ENCODE measurements at places on chromosomes 6 and 20.
A peak's percentile ranks its signal among the peaks of the same experiment; 100 is the strongest.

- no peak for DNase-seq
Measured at GRCh38 chr6:45698046-45698445, 317.6 kb downstream of the CLIC5 start.

DNA sequence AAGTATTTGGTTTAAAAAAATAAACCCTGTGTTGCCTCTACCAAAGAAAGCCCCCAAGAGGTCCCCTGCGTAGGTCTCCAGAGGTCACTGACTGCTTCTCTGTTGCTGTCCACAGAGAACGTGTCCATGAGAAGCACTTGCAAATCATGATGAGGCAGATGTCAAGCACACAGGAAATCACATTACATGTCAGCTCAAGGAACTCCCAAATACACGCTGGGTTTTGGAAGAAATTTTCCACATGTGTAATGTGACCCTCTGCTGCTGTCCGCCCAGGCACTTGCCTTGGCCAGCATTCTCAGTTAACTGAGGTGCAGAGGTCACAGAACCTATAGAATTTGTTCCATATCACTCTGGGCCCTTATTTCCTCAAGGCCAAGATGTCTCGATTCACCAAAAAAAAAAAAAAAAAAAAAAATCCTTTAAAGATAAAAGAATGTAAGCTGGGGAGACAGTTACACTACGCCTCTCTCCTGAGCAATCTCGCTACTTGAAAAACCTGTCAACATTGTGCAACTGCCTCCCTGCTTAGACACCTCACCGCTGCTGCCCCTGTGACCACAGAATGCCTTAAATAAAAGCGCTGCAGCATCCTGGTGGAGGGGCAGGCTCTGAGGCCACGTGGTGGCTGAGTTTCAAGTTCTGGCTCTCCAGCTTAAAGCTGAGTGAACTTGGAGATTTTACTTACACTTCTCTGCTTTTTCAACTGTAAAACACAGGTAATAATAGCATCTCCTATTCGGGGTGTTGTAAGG, 42.3 kb downstream of the SLC22A23 start:
- no peak for DNase-seq

- peak; percentile 74 for DNase-seq
Measured at GRCh38 chr20:4324611-4325243, 309.4 kb upstream of the RNF24 start.

DNA sequence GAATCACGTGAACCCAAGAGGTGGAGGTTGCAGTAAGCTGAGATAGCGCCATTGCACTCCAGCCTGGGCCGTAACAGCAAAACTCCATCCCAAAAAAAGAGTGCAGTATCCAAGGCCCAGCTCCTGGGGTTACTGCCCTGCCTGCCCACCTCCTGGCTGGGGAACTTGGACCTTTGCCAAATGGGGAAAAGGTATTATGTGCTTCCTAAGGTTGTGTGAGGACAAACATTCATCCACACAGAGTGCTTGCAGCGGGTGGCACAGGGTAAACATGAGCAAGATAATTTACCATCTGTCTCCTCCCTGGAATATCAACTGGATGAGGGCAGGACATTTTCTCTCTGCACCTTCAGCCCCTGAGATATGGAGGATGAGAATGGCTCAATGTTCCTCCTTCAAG, 94.9 kb upstream of the POPDC3 start:
- no peak for DNase-seq

DNA sequence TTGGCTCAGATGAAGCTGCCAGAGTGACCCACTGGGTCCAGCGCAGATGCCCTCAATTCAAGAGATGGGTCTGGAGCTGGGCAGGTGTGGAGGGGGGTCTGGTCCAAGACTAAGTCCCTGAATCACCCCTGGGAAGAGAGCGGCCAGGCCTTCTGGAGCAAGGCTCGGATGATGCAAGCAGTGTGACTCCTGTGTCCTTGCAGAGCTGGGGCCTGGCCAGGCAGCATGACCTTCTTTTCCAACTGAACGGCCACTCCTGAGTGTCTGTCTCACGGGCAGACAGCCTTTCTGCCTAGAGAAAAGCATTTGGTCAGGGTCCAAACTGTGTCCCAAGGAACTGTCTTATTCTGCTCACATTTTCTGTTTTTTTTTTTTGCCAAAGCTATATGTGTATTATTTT, 42.6 kb upstream of the FNDC1 start:
- DNase-seq, result no peak

GRCh38 chr6:84392261-84392660, 164.8 kb upstream of the CEP162 start:
- no peak for DNase-seq

GRCh38 chr6:90336388-90336947, 39.8 kb upstream of the BACH2 start:
- no peak for DNase-seq

GRCh38 chr6:160203522-160203921, 55.1 kb downstream of the SLC22A2 start:
- no peak for DNase-seq

GRCh38 chr20:25045343-25045712, 12.6 kb downstream of the ACSS1 start:
- no peak for DNase-seq

DNA sequence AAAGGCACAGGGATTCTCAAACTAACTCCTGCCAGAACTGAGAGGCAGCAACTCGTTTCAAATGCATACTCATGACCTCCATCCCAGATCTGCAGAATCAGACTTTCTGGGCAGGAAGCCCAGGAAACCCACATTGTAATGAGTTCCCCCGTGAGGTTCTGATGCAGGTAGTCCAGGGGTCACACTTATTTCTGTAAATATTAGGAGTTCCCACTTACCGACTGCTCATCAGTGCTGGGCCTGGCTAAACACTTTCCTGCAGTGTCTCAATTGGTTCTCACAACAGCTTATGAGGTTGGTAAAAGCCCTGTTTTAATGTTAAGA, 11.6 kb downstream of the DUSP15 start:
- DNase-seq, result no peak

GRCh38 chr6:134458857-134459657, 141.1 kb upstream of the SGK1 start:
- DNase-seq, result peak; percentile 48

DNA sequence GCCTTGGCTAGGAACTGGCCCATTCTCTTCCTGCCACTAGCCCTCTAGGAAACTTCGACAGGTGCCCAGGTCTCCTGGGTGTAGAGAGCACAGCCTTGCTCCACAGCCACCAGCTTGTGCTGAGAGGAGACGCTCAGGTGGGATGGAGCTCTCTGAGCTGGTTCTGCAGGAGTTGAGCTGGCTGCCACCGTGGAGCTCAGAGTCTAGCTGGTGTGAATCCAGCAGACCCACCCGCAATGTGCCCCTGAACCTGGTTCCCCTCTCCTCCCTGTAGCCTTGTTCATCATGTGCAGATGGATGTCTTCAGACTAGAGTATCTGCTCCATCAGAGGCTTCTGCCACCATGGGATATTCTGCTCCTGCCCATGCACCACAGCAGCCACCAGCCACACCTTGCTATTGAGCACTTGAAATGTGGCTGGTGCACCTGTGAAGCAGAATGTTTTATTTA, 222.5 kb downstream of the SYNDIG1 start:
- DNase-seq, result no peak

DNA sequence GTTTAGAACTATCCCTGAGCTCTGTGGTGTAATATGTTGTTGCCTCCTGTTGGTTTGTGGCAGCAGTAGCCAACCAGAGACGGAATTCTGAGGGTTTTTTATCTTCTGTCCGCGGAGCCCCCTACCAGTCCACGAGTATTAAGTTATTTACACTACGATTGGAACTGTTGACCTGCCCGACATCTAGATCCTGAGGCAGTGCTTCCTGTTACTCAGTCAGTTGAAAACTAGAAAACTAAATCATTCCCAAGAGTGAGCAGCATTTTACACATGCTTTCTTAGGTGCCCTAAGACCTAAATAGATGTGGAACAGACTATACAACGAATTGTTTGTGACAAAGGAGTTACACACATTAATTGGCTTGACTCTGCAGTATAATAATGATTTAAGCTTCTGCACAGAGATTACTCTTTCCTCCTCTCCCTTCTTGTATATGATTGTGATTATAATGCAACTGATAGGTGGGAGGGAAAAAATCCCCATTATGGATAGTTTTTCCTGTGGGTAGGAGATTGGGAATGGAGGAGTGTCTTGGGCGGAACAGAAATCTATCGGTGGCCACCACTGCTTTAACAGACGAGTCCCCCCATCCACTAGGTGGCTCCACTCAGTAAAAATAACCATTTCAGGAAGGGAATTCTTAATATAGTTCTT, 1.7 kb downstream of the LOC128125822 start:
- peak; percentile 78 for DNase-seq

- no peak for DNase-seq
Measured at GRCh38 chr20:23456409-23456808, 3.7 kb upstream of the CST11 start.

DNA sequence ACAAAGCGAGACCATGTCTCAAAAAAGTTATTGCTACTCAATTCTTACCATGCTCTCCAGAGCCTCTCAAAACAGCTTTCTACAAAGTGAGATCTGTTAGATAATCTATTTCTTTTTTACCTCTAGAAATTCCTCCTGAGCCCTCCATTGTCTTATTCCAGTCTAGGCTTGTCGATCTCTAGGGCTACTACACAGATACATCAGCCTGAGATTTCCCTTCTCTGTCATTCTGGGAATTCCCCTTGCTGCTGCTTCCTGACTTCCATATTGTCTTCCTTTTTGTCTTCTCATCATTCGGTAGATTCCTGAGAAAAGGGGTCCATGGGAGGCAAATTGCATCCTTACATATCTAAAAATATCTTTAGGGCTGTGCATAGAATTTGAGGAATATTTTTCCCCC, 75.6 kb upstream of the GNRH2 start:
- DNase-seq, result peak; percentile 40

DNA sequence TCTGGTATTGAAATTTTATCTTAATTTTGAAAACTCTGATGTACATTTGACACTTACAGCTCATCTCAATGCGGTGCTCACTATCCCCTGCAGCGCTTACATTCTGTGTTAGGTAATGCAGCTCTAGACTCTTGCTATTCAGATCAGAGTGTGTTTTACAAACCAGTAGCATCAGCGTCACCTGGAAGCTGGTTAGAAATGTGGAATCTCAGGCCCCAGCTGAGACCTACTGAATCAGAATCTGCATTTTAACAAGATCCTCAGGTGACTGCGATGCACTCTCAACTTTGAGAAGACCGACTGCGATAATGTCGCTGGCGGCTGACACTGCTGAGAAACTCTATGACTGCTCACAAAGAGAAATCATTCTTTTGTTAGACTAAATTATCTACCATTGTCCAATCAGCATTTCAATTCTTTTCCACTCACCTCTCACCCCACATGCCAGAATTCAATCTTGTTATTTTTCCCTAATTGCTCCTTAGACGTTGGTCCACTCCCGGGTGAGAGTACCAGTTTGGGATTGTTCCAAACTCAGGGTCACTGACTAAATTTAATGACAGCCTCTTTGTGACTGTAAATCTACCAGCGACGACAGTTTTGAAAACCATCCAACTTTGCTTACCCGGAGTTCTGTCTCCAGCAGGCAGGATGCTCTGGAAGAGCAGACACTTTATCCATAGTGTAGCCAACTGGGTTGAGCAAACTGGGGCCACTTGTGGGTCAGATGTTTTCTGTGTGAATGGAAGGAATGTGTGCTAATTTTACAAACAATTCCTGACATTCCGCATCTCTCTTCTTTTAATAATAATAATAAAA, 140.1 kb upstream of the BTBD3 start:
- DNase-seq, result no peak

GRCh38 chr6:13303668-13304017, 24.7 kb downstream of the TBC1D7 start:
- DNase-seq, result peak; percentile 86

DNA sequence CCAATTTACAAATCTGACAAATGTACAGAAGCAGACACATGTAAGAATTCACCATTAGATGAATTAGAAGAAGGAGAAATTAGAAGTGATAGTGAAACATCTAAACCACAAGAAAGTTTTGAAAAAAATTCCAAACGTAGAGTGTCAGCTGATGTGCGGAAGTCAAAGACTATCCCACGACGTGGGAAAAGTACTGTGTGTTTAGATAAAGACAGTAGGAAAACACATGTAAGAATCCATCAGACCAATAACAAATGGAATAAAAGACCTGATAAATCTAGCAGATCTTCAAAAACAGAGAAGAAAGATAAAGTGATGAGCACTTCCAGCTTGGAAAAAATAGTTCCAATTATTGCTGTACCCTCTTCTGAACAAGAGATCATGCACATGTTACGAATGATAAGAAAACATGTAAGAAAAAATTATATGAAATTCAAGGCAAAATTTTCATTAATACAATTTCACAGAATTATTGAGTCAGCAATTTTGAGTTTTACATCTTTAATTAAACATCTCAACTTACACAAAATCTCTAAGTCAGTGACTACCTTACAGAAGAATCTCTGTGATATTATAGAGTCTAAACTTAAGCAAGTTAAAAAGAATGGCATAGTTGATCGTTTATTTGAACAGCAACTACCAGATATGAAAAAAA, 28.1 kb upstream of the GJA10 start:
- DNase-seq, result no peak

GRCh38 chr20:20130399-20130798, 78.1 kb downstream of the CFAP61 start:
- peak; percentile 40 for DNase-seq

DNA sequence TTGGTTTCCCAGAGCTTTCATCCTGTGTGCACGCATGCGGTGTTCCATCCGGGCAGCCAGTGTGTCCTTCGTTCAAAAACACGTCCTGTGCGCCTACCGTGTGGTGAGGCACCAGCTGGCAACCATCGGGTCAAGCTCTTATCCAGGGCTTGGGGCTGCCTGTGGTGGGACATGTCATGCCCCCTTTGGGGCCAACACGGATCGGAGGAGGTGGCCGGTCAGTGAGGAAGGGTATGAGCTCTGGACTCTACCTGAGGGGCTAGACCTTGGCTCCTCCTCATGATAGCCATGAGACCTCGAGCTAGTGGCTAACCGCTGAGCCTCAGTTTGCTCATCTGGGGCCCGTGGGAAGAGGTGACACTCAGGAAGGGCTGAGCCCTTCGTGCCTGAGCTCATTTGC, 158.5 kb upstream of the PMEPA1 start:
- no peak for DNase-seq

GRCh38 chr6:3471286-3471685, 14.4 kb upstream of the SLC22A23 start:
- DNase-seq, result no peak

DNA sequence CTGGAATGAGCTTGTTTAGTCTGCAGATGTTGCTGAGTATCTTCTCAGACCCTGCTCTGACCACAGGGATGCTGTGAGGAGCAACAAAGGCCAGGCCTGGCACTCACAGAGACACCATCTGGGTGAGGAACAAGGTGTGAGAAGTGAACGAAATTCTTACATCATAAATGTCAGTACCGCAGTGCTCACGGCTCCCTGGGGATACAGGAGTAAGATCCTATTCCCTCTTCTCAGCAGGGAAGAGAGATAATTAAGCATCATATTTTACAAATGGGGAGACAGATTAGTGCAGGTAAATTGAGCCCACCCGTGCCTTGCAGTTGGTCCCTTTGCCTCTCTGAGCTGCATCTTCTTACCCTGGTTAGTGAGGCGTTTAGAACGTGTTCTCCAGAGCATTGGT, 106.2 kb downstream of the DTD1 start:
- no peak for DNase-seq

All from suppressor macrophage treated with lipopolysaccharide for 1 hour (primary cell).